NCI-H187 (cell line): ENCODE measurements at places on chromosomes 2 and 18.

DNA sequence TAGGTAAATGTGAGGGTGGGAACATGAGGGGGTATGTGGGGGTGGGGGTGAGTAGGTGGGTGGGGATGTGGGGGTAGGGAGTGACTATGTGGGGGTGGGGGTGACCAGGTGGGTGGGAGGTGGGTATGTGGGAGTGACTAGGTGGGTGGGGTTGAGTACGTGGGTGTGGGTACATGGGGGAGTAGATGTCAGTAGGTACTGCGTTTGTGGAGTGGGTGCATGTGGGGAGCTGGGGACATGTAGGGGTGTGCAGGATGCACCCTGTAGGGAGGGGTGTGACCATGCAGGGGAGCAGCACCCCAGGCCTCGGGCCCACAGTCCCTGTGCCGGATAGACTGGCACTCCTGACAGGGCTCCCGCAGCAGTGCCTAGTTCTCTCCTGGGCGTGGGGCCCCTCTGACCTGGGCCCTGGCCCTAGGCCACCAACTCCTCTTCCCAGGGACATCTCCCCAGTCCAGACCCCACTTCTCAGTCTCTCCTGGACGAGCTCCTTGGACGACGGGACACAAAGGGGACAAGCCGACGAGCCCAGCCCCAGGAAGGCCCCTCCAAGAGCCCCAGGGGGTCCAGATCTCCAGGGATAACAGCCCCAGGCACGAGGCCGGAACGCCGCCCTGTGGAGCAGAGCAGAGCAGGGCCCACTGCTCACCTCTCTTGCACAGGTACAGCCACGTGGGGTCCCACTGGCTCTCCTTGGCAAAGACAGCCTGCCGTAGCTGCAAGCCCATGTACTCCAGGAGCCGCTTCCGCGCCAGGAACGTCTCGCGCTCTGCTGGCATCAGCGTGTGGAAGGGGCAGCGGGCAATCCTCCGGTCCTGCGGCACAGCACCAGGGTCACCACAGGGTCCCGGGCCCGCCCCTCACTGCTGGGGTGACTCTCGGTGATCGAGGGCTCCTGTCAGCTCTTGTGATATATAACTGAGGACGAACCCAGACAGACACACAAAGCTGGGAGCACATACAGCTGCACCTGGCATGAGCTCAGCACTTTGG is 58.2 kb downstream of the ANKMY1 start:
- DNase-seq, result no peak

DNA sequence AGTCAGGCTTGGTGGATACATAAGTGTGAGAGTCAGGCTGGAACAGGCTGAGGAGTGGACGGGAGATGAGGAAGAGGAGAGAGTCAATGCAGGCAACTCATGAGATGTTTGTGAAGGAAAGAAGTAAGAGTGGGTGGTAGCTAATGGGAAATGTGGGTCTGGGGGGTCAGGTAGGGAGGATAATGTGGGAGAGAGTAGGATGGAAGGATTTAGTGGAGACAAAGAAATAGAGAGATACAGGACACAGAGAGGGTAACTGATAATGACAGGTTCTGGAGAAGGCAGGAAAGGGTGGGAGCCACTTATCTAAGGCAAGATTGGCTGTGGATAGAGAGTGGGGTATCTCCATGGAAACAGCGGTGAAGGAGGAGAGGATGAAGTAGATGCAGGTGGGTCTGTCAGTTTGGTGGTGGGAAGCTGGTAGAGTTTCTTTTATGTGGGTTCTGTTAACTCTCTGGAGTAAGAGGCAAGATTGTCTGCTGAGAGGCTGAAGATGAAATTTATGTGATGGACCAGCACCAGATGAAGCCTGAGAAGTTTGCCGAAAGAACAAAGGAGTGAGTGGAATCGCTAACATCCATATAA is 190.6 kb upstream of the SPRED2 start:
- DNase-seq, result no peak

DNA sequence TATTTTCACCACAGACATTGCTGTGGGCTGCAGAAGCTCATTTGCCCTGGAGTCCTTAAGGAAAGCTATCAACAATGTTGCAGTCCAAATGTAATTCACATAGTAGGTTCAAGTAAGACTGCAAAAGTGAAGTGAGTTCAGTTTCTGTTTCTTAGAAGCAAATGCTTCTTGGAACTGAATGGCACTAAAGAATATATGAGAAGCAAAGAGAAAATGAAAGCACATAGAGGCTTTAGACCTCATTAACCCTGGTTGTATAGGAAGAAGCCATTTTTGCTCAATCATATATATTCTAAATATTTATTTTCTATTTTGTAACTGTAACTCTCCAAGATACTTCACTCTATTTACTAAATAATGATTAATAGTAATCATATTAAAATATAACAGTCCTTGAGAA is 292.0 kb downstream of the ZNF804A start:
- no peak for DNase-seq

GRCh38 chr2:225531559-225531958 is 132.0 kb downstream of the NYAP2 start:
- no peak for DNase-seq

GRCh38 chr2:75077909-75078308 is 119.5 kb downstream of the POLE4 start:
- DNase-seq, result no peak

GRCh38 chr2:218071218-218071937 is 2.3 kb downstream of the RUFY4 start:
- no peak for DNase-seq

DNA sequence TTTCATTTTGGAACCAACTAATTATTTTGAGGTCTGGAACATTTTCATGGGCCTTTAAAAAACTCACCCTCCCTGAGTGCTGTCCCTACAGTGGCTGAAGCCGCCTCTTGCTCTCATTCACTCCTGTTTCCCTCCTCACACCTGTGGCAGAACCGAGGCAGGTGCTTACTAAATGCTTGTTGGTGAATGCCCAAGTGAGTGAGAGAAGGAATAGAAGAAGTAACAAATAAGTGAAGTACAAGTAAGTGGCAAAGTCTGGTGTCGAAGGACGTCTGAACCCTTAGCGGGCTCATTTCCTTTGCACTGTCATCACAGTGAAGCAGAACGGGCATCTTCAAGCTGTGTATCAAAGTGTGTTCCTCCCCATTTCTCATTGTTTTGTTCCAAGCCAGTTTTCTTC is 135.2 kb downstream of the RHBDD1 start:
- DNase-seq, result no peak
